GM23248 (cell line): ENCODE measurements at places on chromosomes 16 and 17.

DNA sequence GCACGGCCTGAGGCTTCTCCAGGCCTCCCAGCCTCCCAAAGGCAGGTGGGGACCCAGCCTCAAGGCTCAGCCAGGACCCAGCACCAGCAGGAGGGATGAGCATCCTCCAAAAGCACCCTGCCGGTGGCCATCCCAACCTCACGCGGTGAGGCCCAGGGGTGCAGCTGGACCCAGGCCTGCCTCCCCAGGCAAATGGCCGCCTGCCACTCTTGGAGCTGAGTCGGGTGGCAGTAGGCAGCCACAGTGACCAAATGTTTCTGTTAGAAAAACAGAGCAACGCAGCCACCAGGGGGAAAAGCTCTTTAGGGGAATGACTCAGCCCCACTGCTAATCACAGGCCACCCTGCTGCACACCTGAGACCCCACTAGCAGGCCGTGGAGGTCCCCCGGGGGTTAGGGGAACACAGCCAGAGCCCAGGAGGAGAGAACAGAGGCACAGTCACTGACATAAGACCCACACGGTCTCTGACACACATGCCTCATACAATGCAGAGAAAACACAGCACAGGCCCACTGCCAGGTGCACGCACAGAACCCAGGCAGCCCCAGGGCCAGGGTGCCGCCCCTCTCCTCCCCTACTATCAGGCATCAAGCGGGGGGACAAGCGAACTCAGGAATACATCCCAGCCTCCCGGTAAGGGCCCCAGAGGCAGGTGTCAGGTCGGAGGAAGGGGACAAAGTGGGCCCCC, 12.4 kb downstream of the BCAR1 start:
- peak overlapping the region; percentile 99 for H3K27ac ChIP-seq
- H3K36me3 ChIP-seq: peaks cover 5% of the 10 kb centered on the region; the same call in 1 of the 2 replicates
- peaks cover 35% of the 10 kb centered on the region for H3K4me1 ChIP-seq
- H3K27me3 ChIP-seq: no peaks in the 10 kb centered on the region

DNA sequence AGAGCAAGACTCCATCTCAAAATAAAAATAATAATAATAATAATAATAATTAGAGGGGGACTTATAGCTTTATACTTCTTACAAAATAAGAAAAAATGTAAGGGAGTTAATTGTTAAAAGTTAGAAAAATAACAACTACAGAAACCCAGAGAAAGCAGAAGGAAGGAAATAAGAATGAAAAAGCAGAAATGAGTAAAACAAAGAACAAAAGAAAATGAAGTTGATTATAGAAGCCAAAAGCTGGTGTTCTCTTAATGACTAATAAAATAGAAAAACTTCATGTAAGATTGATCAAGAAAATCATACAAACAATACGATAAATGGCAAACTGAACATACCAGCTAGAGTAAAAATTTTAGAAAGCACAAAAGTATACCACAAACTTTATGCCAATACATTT, 6.8 kb upstream of the NSMCE1 start:
- no peak overlapping the region for H3K27ac ChIP-seq
- DNase-seq: no peak
- H3K4me1 ChIP-seq: no peaks in the 10 kb centered on the region
- no peak overlapping the region for H3K4me3 ChIP-seq

DNA sequence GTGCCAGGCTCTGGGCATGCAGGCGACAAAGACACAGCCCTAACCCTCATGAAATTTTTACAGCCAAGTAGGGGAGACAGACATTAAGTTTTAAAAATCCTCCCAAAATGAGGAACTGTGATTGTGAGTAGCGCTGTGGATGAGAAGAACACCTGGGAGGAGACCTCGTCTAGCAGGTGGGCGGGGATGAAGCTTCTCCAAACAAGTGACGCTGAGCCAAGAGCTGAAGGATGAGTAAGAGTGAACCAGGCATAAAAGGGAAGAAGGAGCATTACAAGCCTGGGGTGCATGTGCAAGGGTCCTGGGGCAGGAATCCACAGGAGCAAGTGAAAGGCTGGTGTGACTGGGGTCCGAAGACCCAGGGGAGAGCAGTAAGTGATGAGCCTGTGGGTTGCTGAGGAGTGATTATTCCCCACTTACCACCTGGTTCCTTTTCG, 149.4 kb upstream of the HS3ST2 start:
- no peak overlapping the region for H3K4me3 ChIP-seq
- DNase-seq: no peak
- H3K4me1 ChIP-seq: no peaks in the 10 kb centered on the region
- H3K27me3 ChIP-seq: peaks cover 59% of the 10 kb centered on the region
- no peaks in the 10 kb centered on the region for H3K36me3 ChIP-seq

DNA sequence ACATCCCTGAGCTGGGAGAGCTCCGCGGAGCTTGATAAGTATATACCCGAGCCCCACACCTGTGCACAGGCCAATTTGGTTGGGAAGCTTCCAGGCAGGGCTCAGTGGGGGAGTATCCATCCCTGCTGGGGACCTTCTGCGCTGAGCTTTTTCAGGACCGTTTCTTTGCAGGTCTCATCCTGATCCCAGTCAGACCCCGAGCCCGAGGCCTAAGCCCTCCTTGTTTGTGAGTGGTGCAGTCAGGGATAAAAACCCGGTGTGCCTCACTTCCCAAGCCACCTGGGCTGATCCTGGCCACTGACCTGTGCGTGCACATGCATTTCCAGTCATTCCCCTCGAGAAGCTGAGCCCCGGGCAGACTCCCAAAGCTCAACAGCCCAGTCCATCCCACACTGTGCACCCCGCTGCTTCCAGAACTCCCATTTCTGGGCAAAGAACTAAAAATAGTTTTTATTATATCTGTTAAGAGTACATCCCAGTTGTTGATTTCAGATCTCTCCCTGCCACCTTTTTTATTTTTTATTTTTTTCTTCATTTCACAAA, 27.3 kb upstream of the NAT9 start:
- H3K27ac ChIP-seq: no peak overlapping the region
- H3K4me1 ChIP-seq: no peaks in the 10 kb centered on the region
- no peak for DNase-seq
- H3K4me3 ChIP-seq: no peak overlapping the region
- no peaks in the 10 kb centered on the region for H3K36me3 ChIP-seq

GRCh38 chr17:78716292-78716691, 65.8 kb downstream of the CYTH1 start:
- no peaks in the 10 kb centered on the region for H3K36me3 ChIP-seq
- no peaks in the 10 kb centered on the region for H3K27me3 ChIP-seq
- peaks cover 30% of the 10 kb centered on the region for H3K4me1 ChIP-seq
- H3K27ac ChIP-seq: no peak overlapping the region
- H3K4me3 ChIP-seq: peak overlapping the region; percentile 73
- DNase-seq: no peak

DNA sequence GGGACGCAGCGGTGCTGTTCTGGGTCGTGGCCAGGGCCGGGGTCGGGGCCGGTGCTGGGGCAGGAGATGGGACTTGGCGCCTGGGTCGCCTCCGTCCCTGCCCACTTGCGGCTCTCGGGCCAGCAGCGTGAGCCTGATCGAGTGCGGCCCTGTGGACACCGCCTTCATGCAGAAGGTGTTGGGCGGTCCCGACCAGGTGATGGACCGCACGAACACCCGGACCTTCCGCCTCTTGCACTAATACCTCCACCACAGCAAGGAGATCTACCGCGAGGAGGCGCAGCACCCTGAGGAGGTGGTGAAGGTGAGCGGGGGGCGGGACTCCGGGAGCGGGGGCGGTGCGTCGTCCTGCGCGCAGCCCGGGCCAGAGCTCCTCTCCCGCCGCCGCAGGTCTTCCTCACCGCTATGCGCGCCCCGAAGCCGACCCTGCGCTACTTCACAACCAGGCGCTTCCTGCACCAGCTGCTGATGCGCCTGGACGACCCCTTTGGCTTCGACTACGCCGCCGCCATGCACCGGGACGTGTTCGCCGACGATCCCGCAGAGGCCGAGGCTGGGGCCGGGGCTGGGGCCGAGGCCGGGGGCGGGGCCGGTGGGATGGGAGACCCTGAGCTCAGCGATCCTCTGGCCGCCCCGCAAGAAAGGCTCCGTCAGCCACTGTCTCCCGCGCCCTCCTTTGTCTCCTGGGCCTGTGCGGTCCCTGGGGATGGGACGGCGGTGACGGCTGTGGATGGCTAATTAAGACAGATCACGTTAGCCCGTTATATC, 4.5 kb upstream of the HSD17B1 start:
- H3K27ac ChIP-seq: no peak overlapping the region
- no peak for DNase-seq
- no peaks in the 10 kb centered on the region for H3K4me1 ChIP-seq

DNA sequence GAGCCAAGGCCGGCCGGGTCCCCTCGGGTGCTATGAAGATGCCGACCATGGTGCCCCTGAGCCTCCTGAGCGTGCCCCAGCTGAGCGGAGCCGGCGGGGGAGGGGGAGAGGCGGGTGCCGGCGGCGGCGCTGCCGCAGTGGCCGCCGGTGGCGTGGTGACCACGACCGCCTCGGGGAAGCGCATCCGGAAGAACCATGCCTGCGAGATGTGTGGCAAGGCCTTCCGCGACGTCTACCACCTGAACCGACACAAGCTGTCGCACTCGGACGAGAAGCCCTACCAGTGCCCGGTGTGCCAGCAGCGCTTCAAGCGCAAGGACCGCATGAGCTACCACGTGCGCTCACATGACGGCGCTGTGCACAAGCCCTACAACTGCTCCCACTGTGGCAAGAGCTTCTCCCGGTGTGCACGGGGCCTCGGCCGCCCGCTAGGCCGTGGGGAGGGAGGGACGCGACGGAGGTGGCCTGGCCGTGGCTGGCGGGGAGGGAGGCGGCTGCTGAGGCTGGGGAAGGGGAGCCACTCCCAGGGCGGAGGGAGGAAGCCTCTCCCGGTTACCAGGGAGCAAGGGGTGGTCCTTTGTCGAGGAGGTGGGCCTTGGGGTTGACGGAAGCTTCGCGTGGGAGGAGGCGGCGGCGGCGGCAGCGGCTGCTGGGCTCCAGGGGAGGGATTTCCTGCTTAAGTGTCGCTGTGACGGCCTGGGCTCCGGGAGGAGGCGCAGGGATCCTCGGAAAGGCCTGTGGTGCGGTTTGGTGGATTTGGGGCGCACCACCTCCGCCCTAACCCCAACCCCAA, 1.3 kb downstream of the MAZ start:
- H3K27ac ChIP-seq: peak overlapping the region; percentile 68
- peak; percentile 96 for DNase-seq
- H3K36me3 ChIP-seq: no peaks in the 10 kb centered on the region
- no peaks in the 10 kb centered on the region for H3K27me3 ChIP-seq

DNA sequence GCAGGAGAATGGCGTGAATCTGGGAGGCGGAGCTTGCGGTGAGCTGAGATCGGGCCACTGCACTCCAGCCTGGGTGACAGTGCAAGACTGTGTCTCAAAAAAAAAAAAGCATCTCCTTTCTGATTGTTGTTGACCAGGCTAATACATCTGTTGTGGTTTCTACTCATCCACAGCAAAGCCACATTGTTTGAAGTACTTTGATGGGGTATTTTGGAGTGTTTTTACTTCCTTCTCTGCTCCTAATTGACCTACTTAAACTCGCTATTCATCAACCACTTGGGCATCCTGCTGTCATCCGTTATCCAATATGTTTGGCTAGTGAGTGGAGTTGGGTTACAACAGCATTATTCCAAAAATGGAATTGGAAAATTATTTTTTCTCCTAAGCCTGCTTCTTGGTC, 3.5 kb upstream of the CDC27 start:
- H3K4me3 ChIP-seq: no peak overlapping the region
- no peaks in the 10 kb centered on the region for H3K36me3 ChIP-seq
- peaks cover 7% of the 10 kb centered on the region for H3K4me1 ChIP-seq
- no peak overlapping the region for H3K27ac ChIP-seq

DNA sequence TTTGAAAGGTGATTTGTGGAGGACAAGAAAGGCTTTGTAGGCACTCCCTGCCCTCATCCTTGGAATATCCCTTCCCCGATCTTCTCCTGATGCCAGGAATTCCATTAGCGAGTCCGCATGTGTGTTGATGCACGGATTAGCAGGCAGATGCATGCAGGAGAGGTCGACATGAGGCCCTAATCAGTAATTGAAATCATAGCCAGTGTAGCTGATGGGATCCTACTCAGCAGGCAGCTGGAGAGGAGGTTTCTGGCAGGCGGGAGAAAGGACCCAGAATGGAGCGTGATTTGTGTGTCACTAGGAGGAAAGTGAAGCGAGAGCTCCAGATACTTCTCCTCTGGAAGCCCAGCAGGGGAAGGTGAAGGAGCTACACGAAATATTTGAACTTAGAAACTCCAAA, 196.3 kb upstream of the CDH11 start:
- H3K27ac ChIP-seq: no peak overlapping the region
- no peaks in the 10 kb centered on the region for H3K36me3 ChIP-seq
- H3K4me1 ChIP-seq: peaks cover 19% of the 10 kb centered on the region
- no peak for DNase-seq
- no peaks in the 10 kb centered on the region for H3K27me3 ChIP-seq

DNA sequence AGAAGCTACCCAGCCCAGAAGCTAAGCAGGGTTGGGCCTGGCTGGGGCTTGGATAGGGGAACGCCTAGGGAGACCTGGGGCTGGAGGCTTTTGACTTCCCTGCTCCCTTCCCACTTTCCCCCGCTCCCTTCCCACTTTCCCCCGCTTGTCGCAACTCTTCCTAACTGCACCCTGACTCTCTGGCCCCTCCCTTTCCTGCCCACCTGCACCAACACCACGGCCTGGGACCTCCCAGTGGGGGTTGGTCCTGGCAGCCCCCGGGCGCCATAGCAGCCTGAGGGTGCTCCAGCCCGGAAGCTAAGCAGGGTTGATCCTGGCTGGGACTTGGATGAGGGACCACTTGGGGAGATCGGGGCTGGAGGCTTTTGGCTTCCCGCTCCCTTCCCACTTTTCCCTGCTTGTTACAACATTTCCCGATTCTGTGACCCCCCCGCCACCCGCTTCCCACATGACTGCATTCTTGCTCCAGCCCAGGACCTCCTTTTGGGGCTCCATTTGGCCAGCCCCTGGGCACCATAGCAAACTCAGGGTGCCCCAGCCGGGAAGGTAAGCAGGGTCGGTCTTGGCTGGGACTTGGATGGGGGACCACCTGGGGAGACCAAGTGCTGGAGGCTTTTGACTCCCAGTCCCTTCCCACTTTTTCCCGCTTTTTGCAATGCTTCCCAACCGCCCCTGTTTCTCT, 2287.0 kb downstream of the TP53TG3F start:
- H3K4me3 ChIP-seq: no peak overlapping the region
- no peak for DNase-seq
- no peaks in the 10 kb centered on the region for H3K4me1 ChIP-seq
- no peaks in the 10 kb centered on the region for H3K27me3 ChIP-seq
- H3K36me3 ChIP-seq: no peaks in the 10 kb centered on the region
